H7 (cell line): ENCODE measurements at places on chromosomes 3 and 15.

DNA sequence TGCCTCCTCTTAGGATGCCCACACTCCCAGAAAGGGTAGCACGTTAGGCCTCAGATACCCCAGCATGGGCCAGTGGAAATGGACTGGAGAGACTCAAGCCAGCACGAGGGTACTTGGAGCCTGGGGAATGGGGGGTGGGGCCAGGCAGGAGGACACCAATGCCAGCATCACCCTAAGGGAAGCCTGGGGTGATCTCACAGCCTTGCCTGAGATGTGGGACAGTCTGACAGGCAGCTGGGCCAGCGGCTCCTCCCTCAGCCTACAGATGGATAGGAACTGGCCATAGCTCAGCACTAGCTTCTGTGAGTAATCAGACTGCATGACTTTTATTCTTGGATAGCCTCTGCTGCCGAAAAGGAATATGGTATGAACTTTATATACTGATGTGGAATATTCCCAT, 59.6 kb upstream of the MRPS22 start:
- DNase-seq, result no peak

DNA sequence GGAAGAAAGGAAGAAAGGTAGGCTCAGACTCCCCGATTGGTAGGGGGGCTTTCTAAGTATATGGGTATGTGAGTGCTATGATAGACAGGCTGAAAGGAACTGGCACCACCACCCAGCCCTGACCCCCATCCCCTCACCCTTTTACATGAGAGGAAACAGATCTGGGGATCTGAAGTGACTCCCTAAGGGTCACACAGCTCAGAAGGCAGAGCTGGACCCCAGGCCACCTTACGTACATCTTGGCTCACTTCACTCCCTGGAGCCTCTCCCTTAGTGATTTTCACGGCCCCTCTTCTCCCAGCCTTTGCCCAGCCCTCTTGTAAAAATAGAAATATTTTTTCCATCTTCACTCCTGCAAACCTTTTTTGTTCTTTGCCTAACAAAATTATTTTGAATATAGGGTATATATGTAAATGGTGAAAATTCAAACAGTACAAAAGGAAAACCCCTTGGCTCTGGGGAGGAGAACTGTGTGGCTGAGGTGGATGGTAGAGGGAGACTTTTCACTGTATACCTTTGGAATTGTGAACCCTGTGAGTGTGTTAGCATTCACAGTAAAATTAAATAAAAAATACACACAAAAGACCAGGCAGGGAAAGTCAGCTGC, 34.8 kb upstream of the POLG start:
- DNase-seq, result no peak

DNA sequence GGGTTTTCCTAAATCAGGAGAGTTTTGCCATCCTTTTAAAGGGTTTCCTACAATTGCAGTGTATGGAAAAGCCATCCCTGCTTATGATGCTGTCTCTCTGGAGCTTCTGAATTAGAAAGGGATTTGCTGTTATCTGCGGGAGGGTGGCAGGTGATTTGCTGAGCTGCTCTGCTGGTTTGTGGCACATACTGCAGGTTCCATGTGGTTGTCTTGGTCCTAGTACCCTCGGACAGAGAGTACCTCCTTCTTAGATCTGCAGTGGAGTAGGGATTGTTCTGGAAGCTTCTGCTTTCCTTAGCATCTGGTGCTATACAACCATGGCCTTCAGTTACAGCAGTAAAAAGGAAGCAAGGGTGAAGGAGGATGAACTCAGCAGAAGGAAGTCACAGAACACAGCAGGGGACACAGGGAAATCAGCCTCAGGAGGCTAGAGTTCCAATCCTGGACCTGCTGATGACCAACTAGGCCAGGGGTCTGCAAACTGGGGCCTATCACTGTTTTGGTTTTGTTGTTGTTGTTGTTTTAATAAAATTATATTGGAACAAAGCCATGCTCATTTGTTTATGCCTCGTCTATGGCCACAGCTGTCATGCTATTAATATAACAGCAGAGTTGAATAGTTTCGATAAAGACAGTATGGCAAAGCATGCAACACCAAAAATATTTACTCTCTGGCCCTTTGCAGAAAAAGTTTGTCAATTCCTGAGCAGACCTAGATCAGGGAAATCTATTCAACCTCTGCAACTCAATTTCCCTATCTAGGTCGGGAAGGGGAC, 39.5 kb downstream of the STARD5 start:
- no peak for DNase-seq

DNA sequence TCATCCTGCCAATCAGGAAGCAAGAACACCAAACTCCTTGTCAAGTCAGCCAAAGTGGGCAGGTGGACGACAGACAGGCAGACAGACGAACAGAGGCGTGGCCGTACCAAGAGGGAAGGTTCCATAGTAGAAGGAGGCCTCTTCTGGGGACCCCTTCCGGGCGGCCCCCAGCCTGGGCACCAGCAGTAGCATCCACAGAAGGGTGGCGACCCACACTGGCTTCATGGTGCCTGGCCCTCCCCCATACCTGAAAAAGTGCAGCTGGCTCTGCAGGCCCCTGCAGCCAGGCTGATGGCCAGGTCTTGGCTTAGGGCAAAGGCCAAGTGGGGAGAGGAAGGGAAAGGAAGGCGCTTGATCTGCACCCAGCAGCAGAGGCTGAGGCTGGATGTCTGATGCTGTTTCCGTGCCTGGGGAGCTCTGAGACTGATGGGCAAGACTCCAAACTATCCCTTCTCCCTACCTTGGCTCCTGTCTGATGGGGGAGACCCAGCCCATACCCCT, 607 bp downstream of the LCTL start:
- DNase-seq, result no peak

GRCh38 chr15:35663956-35664355, 118.0 kb upstream of the DPH6 start:
- no peak for DNase-seq

GRCh38 chr15:33941279-33942063, 26.8 kb upstream of the CHRM5 start:
- DNase-seq, result no peak

DNA sequence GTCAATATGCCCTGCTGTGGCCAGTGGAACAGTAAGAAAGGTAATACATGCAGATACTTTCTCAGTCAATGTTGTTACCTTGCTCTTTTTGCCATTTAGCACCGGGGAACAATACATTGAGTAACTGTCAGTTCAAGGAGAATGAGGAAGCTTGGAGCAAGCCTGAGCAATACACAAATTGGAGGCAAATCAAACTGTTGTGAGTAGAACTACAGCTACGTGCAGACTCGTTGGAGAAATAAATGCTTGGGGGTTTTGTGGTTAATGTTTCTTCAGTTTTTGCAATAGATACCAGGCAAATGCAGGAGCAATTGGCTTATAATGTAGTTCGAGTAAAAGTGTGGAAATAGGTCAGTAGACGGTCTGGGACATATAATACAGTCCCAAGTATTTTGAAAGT, 587.3 kb upstream of the ROBO1 start:
- no peak for DNase-seq

- DNase-seq, result no peak
Observed at GRCh38 chr3:64922213-64922612, 234.4 kb upstream of the ADAMTS9 start.

- DNase-seq, result no peak
Observed at GRCh38 chr3:105417525-105418289, 51.0 kb downstream of the ALCAM start.

- DNase-seq, result no peak
Observed at GRCh38 chr3:120454076-120454689, 3.4 kb upstream of the FSTL1 start.

DNA sequence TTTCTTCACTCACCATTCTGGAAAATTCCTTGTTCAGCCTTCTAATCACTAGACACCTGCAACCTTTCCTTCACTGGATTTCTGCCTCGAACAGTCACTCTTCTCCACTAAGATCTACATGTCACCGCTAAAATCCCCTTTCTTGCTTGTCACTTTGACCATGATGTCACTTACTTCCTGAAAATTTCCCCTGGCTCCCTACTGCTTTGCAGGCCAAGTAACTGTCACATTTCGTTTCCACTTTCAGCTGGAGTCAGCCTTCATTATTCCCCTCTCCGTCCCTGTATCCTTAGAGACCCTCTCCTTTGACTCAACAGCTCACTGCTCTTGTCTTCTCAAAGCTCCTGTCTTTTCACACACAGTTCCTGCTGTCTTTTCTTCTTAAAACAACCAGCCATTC, 15.9 kb downstream of the CHL1 start:
- DNase-seq, result no peak
